Left ventricle myocardium superior (tissue), 1 donor: ENCODE measurements at places on chromosomes 5 and 9.
A peak's percentile ranks its signal among the peaks of the same experiment; 100 is the strongest.

DNA sequence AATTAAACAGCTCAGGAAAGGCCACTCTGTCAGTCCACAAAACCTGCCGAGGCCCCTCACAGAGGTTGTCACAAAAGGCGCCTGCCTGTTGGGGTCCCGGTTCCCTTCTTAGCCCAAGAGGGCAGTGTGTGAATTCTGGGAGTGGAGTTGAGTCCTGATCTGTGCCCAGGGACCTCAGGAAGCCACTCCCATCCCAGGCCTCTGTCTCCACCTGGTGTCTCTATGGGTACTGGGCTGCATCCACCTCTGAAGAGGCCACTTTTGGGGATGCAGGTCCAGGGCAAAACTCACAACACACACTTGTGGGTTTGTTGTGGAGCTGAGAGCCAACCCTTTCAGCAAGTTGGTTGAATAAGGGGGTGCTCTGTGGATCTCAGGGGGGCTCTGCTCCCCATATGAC is 74.3 kb upstream of the STXBP1 start:
- no peak for DNase-seq

DNA sequence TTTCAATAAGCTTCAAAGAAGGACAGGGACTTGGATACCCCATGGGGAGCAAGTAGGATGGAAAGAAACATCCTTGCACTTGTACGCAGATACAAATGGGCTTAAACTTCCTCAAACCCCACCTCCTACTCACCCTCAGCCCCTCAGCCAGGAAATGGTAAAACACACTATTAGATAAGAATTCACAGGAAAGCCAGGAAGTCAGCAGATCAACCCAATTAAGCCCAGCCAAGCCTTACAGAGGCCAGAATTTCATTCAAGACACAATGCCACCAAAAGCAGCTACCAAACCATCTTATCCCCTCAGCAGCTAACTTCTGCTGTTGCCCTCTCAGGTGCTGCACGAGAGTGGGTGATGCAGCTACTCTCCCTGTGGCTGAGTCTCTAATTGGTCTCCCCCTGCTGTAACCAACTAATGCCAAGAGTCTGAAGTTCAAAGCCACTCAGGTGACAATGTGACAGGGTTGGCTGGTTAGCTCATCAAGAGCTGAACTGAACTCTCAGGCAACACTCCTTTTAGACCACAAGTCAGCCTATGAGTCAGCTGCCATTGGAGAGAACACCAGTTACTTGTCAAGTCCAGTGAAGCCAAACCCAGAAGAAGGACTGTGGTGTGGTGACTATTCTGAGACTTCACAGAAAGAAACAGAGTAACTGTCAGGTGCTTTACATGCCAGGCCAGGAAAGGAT is 201.9 kb downstream of the ZNF608 start:
- DNase-seq, result no peak

DNA sequence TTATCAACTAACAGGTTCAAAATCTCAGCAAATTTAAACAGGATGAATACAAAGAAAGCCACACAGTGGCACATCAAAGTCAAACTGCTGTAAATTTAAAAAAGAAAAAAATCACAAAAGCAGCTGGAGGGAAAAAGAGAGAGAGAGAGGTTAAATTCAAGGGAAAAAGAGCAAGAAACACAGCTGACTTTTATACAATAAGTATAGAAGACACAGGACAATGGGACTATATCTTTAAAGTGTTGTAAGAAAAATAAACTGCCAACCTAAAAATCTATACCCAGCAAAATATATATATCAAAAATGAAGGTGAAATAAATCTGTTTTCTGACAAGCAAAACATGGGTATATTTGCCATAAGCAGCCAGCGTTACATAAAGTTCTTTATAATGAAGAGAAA is 261.5 kb downstream of the TLE1 start:
- no peak for DNase-seq

- no peak for DNase-seq
Observed at GRCh38 chr9:3401221-3401954, 124.4 kb downstream of the RFX3 start.

DNA sequence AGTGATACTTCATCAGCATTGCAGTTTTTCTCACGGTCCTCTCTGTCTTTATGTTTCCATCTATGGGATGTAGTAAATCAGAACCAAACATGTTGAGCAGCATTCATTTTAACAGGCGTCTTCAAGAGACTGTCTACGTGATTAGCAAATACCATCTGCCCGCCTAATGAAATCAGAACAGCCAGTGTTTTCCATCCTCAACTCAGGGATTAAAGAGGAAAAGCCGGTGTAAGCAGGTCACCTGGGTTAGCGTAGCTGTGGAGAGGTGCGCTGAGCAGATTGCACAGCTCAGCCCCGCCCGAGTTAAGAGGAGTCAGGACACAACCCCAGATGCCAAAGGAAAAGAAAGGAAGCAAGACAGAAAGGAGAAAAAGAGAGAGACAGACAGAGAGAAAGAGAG is 54.3 kb upstream of the ANKRD33B start:
- DNase-seq, result no peak

DNA sequence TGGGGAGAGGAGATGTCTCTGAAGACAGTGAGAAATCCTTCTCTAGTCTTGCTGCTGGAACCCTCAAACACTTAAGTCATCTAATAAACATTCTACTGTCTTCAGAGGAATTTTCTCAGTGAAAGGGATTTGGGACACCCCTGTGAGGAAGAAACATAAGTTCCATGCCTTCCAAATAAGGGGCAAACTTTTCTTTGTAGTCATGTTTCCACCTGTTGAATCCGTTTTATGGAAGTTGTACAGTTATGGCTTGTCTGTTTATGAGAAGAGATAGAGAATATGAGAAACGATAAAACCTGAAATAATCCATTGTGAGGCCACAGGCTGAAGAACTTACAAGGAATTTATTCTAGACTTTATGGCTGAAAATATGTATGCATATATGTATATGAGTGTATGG is 49.6 kb downstream of the DOCK8 start:
- no peak for DNase-seq

- no peak for DNase-seq
Observed at GRCh38 chr5:7246287-7246686, 149.7 kb upstream of the ADCY2 start.

DNA sequence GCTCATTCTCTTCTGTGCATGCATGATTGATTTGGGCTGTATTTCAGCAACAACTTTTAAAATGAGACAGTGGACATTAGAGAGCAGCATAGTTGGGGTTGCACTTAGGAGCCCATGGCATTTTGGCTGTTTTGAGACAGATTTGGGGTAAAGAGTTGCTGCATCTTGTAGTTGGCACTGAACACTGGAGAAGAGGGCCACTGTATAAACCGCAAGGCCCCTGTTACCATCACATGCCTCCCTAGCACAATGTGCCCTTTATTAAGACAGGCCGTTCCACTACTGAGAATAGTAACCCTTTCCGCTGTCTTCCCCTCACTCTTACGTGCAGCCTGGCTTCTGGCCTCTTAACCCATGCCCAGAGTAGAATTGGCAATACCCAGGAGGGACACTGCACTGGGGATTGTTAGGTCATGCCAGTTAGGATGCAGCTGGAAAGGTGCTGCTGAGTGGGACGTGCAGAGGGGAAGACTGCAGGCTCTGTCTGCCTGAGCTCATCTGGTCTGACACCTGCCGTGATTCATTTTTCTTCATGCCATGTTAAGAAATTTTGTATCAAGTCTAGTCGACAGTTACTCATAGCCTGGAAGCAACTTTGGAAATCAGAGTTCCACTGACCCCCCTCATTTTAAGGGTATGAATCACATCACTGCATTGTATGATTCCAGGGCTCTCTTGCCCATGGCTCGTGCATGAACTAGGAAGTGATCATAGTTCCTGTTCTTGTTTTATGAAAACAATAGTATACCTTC is 146.9 kb upstream of the DMRT1 start:
- DNase-seq, result peak; percentile 62

- DNase-seq, result no peak
Observed at GRCh38 chr5:139862803-139863202, 67.2 kb downstream of the PSD2 start.

DNA sequence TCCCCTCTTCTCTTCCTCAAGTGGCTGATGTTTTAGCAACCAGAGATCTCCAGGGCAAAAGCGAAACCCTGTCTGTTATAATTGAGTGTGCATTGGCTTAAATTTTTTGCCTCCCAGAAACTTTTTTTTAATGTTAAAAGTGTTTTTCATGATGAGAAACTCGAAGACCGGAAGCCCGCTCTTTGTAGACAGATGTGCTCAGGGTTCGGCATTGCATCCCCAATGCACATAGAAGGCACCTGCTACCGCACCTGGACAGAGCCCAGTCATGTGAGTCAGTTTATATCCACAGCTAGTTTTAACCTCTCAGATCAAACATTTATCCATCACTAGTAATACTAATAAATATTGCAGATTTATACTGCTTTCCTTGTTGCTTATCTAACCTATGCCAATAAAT is 19.5 kb upstream of the NADK2 start:
- no peak for DNase-seq

GRCh38 chr5:160852049-160852448 is at the start of gene ATP10B:
Gene ATP10B (minus strand): TSS chr5:160852211. CDS start chr5:160688074, 164,137 bp downstream.
- DNase-seq, result no peak

DNA sequence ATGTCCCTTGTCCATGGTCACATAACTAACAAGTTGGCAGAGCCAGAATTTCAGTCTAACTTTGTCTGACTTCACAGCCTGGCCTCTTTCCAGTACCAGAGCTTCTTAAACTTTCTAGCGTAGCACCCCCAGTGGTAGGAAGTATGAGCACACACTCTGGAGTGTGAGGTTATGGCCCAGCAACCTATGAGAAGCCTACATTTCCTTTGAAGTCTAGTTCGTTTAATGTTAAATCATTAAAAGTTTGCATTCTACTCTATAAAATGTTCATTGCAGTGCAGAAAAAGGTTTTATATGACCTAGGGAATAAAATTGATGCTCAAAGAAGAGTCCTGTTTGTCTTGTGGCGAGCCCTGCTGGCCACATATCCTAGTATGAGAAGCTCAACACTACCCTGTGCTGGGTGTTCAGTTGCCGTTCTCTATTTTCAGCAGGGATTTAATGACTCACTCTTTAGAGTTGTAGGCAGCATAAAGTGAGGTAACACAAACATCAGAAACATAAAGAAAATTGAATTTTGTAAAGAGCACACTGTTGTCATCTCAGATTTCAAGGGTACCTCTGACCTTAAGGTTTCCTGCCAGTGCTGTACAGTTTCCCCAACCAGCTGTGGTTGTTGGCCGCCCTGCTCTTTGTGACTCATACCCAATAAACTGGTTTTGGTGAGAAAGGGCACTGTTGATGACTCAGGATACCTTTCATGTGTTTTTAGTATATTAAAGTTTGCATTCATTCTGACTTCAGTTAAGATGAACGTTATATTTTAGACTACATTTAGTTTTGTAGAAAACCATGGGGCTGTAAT is 14.3 kb downstream of the MCCC2 start:
- no peak for DNase-seq

DNA sequence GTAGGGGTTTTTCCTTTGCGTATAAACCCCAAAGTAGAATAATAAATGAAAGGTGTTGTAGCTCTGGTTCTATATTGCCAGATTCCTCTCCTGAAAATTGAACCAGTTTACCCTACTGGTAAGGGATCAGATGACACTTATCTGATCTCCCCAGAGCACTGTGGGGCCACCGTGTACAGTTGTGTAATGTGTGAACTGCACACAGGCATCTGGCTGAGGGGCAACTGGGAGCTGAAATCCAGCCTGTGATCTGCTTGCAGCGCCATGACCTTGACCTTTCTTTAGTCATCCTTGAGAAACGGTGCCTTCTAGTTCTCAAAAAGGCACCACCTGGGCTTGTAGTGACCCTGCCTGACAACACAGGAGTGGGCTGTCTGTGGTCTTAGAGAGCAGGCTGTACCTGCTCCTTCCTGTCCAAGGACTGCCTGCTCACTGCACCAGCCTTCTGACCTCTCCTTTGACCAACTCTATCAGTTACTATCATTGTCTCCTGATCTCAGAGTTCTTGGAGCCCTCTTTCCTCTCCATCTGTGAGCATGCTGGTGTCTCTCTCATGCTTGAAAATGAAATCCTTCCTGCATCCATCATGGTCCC is 40.2 kb downstream of the PDE6A start:
- DNase-seq, result no peak
